ENCODE measurements at places on chromosomes 7 and 10. TPM values are rescaled to one million over a fixed set of nuclear protein-coding genes. Genes with fewer than 3 reads are reported as not detected.

- ATAC-seq: no peak
Observed at GRCh38 chr10:62025901-62026879, 124.7 kb downstream of the ARID5B start.

GRCh38 chr7:111987115-111987826 lies 218.9 kb downstream of the DOCK4 start:
- peak; percentile 28 for ATAC-seq

GRCh38 chr10:63267414-63268148 lies 134.5 kb downstream of the NRBF2 start:
- ATAC-seq: no peak

DNA sequence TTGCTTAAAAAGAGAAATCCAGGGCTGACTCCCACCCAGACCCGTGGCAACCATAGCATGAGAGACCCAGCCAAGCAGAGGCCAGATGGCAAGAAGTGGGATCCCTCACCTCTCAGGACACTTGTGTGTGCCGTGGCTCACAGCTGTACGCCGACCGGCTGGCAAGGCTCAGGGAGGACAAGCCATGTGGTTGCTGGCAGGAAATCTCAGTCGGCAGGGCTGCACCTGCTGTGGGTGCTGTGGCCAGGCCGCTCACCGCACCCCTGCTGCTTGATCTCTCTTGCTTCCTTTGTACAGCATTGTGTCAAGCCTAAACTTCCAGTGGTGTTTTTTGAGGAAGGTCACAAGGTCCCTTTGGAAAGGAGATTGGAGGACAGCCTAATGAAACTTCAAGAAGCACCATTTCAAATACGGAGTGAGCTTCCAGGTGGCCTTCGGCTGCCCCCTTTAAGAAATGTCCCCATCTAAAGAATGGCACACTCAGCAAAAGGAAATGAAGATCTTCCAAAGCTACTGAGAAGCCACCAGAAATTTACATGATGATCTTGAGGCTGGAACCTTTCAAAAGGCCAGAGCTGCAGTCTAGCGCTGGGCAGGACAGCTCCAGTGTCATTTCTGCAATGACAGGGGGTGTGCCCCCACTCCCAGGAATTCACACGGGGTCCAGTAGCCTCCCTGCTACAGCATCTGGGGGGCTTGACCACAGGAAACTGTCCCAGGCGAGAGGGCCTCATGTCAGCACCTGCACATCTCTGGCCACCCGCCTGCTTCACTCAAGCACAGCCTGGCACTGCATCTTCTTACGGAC lies 409.0 kb upstream of the MGMT start:
- ATAC-seq: no peak

- ATAC-seq: no peak
Observed at GRCh38 chr7:25389489-25390106, 161.3 kb upstream of the NPVF start.

DNA sequence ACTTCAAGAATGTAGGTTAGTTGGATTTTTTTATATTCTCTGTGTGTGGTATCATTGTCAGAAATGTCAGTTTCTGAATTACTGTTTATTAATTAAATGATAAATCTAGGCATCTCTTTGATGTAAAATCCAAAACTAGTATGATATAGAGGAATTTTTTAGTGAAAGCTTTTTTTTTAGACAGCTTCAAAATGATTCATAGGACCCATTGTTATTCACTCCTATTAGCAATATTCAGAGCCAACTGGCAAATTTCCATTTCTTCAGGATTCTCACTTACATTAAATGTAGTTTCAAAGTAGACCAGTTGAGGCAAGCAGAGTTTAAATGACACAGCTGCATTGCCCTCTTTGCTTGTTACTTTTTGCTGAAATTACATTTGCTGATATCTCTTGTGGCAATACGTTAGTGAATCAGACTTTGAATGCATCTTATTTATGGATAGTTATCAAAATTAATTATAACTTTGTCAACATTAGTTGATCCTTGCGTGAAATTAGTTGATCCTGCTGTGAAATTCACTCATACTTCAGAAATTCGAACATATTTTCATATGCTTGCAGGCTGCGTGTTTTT lies 20.3 kb downstream of the ZNF277 start:
- ATAC-seq: no peak

DNA sequence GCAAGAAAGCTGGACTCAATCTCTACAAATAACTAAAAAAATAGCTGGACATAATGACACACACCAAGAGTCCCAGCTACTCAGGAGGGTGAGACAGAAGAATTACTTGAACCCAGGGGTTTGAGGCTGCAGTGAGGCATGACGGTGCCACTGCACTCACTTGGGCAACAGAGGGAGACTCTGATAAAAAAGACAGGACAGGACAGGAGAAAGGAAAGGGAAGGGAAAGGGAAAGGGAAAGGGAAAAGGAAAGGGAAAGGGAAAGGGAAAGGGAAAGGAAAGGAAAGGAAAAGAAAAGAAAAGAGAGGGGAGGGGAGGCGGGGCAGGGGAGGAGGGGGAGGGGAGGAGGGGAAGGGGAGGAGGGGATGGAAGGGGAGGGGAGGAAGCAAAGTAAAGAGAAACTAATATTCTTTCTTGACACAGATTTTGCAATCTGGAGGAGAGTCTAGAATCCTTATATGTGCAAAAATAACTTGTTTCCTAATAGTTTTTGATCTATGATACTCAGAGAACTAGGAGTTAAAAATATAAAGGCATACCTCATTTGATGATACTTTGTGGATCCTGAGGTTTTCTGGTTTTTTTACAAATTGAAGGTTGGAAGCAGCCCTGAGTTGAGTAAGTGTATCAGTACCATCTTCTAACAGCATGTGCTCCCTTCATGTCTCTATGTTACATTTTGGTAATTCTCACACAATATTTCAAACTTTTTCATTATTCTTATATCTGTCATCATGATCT lies 8.0 kb downstream of the SAR1A start:
- ATAC-seq: no peak

GRCh38 chr7:139362302-139362701 lies 2.6 kb downstream of the LUC7L2 start:
- ATAC-seq: no peak

DNA sequence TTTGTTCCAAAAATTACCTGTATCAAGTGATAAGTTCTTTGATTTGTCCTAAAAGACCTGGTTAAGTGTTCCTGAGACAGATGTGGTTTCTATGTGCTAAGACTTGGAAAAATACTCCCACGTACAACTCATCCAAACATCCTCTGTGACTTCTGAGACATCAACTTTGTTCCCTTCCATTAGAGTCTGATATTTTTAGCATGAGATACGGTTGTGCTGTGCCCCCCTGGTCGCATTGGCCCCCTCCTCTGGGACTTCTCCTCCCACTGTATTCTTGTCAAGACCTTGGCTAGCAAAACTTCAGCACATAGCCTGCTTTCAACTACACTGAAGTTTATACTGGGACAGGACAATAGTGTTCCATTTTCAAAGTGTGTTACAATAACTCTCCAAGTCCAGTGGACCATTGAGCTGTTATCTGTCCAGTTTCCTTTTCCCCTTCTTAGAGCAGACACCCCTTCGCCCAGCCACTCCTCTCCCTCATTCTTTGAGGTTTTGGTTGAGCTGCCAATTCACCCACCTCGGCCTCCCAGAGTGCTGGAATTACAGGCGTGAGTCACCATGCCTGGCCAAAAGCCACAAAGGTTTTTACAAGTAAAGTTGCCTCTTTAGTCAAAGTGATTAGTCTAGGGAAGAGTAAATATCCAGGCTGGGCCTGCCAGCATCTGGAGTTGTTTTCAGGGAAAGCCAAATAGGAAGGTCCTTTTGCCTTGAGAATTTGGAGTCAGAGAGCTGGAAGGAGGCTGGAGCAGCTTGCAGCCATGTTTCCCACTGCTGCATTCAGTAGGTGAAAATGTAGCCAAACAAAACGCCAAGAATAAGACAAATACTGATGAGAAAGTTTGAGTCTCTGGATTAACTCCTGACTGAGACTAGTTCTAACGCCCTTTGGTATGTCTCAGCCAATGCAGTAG lies 17.8 kb upstream of the PDLIM1 start:
- ATAC-seq: peak; percentile 87

DNA sequence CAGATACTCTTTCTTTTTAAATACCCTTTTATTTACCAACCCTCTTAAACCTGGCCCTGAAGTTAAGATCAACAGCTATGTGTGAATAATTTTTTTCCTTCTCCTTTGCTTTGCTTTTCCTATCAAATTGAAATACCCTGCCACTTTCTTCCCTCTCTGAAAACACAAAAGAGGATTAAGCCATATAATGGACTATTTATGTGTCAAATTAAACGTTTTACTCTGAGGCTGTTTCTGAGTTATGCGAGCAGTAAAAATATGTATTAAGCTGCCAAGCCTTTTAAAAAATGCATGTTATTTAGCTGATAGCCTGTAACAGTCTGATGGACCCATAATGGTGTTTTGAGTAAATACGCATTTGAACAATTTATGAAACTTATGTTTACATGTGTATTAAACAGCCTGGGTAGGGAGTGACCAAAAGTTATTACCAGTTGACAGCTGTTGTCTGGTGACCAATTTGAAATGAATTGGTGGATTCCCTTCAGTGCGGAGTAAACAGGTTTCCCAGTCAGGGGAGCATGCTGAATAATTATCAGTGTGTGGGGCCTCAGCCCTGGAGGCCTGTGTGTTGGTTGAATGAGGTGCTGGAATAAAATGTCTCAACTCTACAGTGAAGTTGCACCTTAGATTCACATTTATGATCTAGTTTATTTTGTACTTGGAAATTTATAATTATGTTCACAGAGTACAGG lies 89.6 kb downstream of the AUTS2 start:
- no peak for ATAC-seq

DNA sequence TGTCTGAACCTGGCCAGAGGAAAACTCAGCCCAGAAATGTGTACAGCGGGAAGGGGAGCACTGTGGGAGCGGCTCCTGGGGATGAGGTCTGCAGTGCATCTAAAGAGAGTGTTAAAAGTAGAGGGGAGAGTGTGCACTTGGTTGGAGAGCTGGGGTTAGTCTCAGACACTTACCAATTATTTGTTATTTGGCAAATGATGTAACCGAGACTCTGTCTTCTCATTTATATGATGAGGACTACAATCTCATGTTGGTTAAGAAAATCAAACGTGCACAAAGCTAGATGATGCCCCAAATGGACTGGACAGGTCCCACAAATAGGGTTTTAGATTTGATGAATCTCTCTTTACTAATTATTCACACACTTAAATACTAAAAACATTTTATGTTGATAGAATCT lies 962.4 kb downstream of the GATA3 start:
- ATAC-seq: no peak

- ATAC-seq: no peak
Observed at GRCh38 chr10:25232204-25232603, 57.4 kb downstream of the GPR158 start.

- ATAC-seq: no peak
Observed at GRCh38 chr10:101902820-101903145, 59.2 kb upstream of the KCNIP2 start.

DNA sequence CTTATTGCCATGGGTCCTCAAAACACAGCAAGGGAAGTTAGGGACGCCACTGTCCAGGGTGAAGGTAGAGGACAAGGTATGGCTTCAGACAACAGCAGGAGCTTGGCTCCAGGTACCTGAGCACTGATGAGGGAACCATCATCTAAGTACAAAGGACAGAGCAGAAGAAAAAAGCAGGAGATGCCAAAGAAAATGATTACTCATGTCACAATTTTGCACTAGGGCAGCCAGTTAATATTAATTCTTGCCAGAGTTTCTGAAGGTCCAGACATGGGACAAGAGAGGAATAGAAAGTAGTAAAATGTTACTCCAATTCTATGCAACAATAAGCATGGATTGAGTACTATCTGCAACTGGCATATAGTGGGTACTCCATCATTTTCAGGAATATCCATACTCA lies 14.1 kb downstream of the PTN start:
- ATAC-seq: no peak

GRCh38 chr10:12332572-12333379 lies 16.6 kb upstream of the CAMK1D start:
- no peak for ATAC-seq

- ATAC-seq: peak; percentile 64
Observed at GRCh38 chr7:4610768-4611467, 71.2 kb upstream of the FOXK1 start.

Gene TUBB8
- total RNA-seq: not detected

Gene PPP1R3A
- not detected for total RNA-seq

Gene UPK3BL2
- 3.0 TPM for total RNA-seq

Gene ZPBP
- total RNA-seq: not detected

Gene PHTF2
- 28.8 TPM for total RNA-seq

Gene GRID2IP
- total RNA-seq: not detected

Gene NKX1-2
- not detected for total RNA-seq

Gene PGAM1
- total RNA-seq: 329 TPM

Gene CROT
- total RNA-seq: 12.0 TPM

Gene GPRIN2
- total RNA-seq: not detected

Gene GHRHR
- not detected for total RNA-seq

Gene FOXI2
- total RNA-seq: 0.13 TPM
